ENCODE measurements at places on chromosomes 12 and 14.

- no peak for DNase-seq
These were observed 13.1 kb upstream of the ANKS1B start for GRCh38 chr12:99997806-99998205.

DNA sequence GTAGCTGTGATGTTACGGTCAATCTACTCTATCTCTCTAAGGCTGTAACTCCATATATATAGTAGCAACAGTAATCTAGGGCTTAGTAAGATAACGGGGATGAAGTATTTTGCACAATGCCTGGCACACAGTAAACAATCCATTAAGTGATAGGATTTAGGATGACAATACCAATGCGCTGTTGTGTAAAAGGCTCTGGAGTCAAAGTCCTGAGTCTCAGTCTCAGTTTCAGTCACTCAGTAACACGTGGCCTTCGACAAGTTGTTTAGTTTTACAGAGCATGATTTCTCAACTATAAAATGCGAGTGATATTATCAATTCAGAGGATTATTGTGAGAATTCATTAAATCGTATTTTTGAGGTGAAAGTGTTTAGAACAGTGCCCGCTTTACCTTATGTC is 162.4 kb downstream of the GARIN6 start:
- no peak for DNase-seq

- DNase-seq, result no peak
These were observed 34.2 kb downstream of the PCNX4 start for GRCh38 chr14:60125918-60126317.

- no peak for DNase-seq
These were observed 25.2 kb downstream of the LIMA1 start for GRCh38 chr12:50258167-50258551.

GRCh38 chr14:21860172-21860571 is 186.6 kb upstream of the OR4E1 start:
- no peak for DNase-seq

- no peak for DNase-seq
These were observed 440.0 kb downstream of the SLC16A7 start for GRCh38 chr12:60035835-60036234.

GRCh38 chr12:132066749-132067148 is 77.4 kb downstream of the DDX51 start:
- DNase-seq, result no peak

DNA sequence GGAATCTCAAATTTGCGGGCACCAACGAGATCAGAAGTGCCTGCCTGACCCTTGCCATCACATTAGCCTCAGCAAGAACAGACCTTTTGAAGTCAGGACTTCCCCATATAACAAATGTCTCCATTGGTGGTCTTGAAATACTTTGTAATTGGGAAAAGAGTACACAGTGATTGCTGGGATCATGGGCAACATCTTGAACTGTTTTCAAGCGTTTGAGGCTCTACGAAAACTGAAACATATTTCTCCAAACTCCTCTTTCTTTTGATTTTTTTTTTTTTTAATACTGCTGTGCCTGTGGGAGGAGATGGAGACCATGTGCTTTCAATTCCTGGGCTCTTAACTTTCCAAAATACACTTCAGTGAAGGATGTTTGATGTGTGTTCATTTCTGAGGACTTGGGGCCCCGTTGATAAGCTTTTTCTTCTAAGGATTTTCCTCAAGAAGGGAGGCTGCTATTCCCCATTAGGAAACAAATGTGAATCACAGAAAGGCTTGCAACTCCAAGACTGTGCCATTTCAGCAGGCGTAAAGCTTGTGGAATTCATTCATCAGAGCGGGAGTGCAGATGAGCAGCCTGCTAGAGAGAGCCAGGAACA is 94.5 kb downstream of the TMEM132C start:
- DNase-seq, result no peak

DNA sequence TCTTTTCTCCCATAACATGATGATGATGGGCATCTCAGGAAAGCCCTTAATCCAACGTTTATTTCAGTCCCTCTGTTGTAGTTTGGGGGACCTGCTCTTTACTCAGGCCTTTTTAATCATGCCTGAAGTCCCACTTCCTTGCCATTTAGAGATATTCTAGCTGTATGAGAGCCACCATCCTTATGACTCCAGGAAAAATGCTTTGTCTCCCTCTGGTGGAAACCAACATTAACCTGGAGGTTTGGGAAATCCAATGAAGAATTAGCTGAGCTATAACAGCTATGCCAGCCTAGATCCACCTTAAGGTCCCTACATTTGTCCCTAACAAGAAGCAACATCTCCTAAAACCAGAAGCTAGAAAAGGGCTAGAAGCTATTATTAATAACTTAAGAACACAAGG is 1399.1 kb downstream of the LRFN5 start:
- no peak for DNase-seq

GRCh38 chr12:109309381-109310246 is 530 bp upstream of the FOXN4 start:
- DNase-seq, result no peak

GRCh38 chr14:39875028-39875427 is 442.8 kb upstream of the FBXO33 start:
- DNase-seq, result no peak

- no peak for DNase-seq
These were observed 22.4 kb downstream of the BRI3BP start for GRCh38 chr12:125015680-125016310.

DNA sequence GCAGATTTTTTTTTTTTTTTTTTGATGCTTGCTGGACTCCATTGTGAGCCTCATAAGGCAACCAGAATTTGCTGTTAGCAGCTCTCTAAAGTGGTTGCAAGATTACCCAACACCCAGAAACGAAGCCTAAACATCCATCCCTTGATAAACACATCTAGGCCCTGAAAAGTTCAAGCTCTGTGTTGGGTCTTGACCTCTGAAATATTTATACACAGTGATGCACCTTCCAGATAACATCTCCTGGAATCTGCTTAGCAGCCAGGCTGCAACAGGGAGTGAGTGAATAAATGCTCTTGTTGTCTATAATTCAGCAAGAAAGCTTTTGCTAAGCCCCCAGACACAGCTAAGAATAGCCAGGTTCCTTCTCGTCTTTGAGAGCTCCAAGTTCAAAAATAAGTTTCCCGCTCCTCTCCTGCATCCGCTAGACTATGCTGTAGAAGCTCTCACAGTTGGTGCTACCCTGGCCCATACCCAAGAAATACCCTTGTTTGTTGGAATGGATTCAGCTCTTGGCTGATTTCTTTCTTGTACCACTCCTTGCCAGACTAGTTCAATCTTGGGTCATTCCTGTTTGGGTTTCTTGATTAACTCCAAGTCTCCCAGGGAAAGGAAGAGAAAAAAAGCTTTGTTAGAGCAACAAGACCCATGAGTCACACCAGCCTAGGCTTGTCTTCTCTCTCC is 610.6 kb upstream of the TBX3 start:
- no peak for DNase-seq

DNA sequence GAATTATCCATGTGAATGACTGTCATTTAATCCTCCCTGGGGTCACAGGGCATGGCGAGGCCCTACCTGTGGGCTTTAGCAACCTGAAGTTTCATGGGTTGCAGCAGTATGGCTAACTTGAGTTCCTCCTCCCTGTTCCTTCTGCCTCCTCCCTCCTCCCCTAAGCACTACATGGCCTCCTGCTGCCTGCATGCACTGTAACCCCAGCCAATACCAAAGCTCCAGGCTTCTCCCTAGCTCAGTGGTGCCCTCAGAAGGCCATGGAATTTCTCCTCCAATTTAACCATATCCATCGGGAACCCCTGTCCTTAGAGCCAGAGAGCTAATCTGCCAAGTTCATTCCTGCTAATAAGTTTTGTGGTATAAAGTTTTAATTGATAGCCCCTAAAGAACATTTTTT is 95.1 kb downstream of the NT5DC3 start:
- DNase-seq, result no peak

DNA sequence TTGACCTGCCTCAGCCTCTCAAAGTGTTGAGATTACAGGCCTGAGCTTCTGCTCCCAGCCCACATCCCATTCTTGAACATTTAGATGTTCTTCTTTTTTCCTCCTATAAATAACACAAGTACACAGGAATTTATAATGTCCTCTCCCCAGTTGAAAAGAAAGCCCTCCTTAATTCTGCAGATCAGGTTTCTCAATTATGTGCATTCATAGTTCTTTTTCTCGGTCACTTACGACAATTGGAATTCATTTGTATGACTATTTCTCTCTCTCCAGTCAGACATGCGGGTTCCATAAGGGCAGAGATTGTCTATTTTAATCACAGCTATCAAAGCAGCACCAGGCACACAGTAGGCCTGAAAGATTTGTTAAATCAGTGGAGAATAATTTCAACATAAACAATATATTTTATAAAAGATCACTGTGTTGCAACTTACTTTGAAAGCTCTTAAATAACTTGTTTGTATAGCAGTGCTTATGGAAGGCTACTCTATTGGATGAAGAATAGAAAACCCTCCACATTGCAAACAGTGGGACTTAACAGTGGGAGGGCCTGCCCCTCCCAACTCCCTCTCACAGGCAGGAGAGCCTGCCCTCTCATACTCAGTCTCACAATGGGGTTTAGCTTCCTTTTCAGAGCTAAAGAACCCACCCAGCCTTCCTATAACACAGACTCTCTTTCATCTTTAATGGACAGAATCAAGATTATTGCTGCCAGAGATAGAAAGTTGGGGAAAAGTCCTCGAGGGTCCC is 84.1 kb upstream of the TRAF3 start:
- no peak for DNase-seq

- no peak for DNase-seq
These were observed 504.7 kb upstream of the MIS18BP1 start for GRCh38 chr14:45757655-45758054.

GRCh38 chr12:116188581-116188980 is 88.9 kb downstream of the MED13L start:
- no peak for DNase-seq

DNA sequence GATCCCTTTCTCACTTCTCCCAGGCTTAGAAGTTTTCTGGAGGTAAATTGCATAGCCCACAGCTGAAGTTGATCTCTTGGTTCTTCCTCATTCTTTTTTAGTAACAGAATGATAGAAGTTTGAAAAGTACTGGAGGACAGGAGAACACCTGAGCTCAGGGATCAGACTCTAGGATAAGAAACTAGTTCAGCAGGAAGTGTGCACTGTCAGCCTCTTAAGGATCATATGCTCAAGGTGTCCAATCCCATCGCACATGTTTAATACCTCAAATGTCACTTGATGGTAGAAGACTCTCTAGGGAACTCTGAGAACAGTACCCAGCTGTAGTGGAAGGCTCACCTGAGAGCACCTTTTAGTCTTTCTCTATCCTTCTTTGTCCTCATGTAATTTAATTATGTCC is 14.7 kb upstream of the LIMA1 start:
- no peak for DNase-seq

- DNase-seq, result no peak
These were observed 116.4 kb downstream of the NCOR2 start for GRCh38 chr12:124451016-124451415.

DNA sequence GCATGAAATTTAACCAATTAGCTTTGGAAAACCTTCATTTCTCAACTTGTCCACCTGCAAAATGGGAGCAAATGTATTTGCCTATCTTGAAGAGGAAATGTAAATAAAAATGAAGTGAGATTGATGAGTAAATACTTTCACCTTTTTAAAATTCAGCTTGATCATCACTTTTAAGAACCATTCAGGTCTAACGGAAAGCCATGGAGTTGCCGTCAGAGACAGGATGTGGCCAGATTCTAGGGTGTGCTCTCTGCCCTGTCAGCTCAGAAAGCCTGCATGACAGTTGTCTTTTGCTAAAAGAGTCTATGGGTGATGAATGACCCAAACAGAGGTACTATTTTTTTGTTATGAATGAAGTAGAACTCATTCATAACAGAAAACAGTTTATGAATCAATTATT is 104.3 kb upstream of the SLC35F4 start:
- peak; percentile 73 for DNase-seq

DNA sequence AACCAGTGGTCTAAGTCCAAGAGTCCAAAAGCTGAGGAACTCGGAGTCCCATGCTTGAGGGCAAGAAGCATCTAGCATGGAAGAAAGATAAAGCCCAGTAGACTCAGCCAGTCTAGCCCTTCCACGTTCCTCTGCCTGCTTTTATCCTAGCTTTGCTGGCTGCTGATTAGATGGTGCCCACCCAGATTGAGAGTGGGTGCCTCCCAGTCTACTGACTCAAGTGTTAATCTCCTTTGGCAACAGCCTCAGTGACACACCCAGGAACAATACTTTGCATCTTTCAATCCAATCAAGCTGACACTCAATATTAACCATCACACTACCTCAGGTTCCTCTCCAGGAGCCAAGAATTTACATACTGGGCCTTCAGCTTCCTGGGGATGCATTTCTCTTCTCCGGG is 476.1 kb downstream of the FUT8 start:
- no peak for DNase-seq

- DNase-seq, result no peak
These were observed 37.4 kb upstream of the MEG3 start for GRCh38 chr14:100788517-100788916.

- no peak for DNase-seq
These were observed 724 bp upstream of the CS start for GRCh38 chr12:56300644-56301464.

DNA sequence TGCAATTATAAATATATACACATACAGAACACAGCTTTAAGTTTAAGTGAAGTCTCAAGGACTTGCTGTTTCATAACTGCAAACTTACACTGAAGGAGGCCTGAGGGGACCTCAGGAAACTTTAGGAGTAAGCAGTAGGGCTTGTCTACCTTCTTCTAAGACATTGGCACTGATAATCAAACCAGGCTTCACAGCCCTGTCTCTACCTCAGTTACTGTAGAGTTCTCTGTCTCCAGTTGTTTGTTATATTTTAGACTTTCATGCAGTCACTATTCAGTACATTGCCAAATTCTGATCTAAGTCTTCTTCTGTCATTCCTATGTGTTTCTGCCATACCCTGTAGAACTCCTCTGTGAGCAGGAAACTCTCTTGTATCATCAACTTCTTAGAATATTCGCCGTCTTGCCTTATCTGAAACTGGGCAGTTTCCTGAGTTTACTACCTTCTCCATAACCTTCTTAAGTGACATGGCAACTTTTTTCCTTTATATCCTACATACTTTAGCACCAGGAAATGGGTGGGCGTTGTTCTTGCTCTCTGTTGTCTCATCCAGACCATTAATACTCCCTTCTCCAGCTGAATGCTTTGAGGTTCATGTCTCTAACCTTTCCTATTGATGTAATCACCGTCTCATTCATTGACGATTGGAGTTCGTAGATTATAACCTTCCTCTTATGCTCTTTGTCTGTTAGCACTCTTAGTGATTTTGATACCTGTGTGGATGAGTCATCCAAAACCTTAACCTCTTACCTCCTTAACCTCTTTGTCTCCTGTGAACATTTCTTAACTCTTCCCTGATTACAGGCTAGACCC is 11.4 kb downstream of the APAF1 start:
- DNase-seq, result no peak

All from T-helper 2 cell (primary cell).